ENCODE measurements at places on chromosomes 5 and 9.
A peak's percentile ranks its signal among the peaks of the same experiment; 100 is the strongest.

- no peak for ATAC-seq
These were observed 25.0 kb upstream of the ERMP1 start for GRCh38 chr9:5857928-5858327.

DNA sequence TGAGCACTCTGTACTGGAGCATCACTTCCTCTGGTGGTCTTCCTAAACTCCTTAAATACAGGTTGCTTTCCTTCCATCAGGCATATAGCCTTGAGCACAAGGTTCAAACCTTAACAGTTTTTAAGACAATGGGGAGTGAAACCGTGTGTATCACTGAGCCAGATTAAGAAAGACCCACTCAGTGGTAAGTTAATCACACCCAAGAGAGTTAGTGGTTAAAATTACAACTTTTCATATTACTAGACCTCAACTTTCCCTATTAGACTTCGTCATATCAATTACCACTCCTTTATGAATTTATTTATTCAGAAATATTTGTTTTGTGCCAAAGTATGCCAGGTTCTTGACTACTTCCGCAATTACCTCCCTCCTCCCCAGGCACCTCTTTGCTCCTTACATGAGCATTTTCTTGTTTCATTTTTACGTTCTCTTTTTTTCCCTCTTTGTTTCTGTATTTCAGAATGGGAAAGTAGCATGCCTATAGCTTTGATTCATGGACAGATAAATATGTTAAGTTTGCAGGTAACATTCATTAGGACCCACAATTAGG is 351.0 kb downstream of the KIAA0825 start:
- no peak for ATAC-seq

DNA sequence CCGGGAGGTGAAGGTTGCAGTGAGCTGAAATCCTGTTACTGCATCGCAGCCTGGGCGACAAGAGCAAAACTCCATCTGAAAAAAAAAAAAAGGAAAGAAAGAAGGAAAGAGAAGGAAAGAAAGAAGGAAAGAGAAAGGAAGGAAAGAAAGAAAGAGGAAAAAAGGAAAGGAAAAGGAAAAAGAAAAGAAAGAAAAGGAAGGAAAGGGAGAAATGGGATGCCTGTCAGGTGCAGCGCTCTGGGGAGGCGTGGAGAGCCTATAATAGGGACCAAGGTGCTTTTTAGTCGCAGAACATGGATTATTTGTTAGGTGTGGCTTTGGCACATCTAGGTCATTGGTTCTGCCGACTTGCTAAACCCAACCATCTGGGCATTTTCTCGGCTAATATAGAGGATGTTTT is 17.9 kb downstream of the EXOSC2 start:
- no peak for ATAC-seq

DNA sequence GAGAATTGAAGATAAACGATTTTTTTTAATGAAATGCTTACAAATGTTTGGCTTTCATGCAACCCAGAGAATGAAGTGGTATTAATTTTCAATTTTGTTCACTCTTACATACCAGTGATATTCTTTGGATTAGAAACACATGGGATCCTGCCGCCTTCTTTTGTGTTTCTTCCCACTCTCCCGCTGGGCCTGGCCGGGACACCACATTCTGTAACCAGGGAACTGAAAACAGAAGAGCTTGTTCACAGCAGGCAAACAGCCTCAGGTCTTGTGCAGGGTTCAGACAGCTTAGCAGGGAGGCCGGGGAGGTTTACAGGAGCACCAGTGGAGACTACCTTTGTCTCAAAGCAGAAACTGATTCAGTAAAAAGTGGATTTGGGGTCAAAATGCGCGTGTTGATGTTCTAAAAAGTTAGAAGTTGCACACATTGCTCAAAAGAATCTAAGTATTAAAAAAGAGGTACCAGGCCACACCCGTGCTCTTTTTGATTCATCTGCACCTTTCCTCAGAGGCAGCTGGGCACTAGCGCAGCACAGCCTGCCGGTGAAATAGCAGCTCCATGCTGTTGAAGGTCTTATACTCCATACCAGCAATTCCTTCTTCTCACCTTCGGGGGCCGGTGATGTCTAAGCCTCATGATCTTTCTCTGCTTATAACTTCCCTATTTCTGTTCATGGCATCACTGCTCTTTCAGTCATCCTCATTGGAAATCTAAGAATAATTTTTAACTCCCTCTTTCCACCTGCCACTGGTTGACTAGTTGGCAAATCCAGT is 67.1 kb downstream of the GRAMD2B start:
- peak; percentile 89 for ATAC-seq

GRCh38 chr5:89988998-89989655 is 420.4 kb downstream of the CETN3 start:
- no peak for ATAC-seq

GRCh38 chr5:181099602-181100086 is 31.3 kb downstream of the OR2V1 start:
- no peak for ATAC-seq

DNA sequence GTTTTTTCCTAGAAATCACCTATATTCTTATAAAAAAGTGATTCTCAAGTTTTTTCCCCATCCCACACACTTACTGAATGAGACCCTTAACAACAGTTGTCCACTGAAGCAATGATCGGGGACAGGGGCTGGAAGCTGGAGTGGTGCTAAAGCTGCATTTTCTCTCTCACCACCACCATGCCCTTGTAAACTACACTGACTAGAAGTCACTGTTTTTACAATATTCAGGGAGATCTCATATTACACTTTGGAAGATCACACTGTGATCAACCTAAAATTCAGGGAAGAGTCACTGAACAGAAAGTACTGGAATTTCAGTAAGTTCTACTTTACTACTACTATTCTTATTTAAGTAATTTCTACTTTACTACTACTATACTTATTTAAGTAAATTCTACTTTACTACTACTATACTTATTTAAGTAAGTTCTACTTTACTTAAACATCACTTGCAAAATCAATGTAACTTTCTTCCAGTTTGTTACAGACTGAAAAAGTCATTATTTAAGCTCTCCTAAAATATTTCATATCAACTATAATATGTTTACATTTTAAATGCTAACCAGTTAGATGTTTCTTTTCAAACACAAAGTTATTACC is 164.3 kb downstream of the AGTPBP1 start:
- ATAC-seq: peak; percentile 30

GRCh38 chr5:59489551-59489950 is 404.0 kb downstream of the PDE4D start:
- no peak for ATAC-seq

- no peak for ATAC-seq
These were observed 88.6 kb downstream of the ANKRD31 start for GRCh38 chr5:75148051-75148450.

DNA sequence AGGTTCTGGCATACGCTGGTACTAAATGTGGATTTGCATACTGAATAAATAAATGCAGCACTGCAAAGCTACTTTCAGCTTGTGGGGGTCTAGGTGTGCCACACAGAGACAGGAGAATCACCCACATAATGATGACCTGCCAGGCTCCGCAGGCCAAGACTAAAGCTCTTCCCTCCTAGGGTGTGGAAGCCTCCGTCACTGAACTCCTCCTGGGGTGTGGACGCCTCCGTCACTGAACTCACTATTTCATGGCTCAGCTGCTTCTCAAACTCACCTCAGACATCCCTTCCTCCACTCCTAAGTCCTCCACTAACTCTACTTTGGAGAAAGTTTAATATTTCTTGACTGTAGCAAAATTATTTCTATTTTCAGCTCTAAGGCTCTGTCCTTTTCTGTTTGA is 65.3 kb upstream of the GOLPH3 start:
- no peak for ATAC-seq

- ATAC-seq: no peak
These were observed 61.0 kb upstream of the SMIM23 start for GRCh38 chr5:171724468-171725204.

DNA sequence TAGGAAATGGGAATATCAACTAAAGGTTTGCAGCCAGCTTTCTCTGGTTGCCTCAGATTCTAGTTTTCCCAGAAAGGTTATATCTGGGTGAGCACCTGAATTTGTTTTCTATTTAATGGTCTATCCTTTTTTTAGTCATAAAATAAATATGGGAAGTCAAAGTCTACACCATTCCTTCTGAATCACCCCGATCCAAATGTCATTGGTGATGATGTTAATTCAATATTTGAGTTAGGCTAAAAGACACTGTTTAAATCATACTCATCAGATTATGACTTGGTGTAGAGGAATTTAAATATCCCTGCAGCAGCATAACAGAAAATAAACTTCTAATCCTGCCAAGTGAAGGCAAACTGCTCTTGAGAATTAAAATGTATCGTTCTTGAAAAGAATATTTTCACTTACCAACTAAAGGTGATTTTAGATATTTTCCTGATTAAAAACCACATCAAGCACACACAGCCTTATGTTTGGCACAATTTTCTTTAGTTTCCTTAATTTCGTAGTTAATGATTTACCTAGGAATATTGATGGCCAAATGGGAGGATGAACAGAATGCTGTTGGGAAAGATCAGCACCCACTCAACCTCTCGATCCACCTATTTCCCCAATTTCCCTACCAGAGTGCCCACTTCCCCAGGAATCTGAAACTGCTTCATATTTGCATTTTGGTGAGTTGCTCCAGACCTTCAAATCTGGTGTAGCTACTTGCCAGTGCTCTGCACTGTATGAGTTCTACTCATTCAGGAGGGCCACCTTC is 103.1 kb upstream of the TSLP start:
- ATAC-seq: no peak

DNA sequence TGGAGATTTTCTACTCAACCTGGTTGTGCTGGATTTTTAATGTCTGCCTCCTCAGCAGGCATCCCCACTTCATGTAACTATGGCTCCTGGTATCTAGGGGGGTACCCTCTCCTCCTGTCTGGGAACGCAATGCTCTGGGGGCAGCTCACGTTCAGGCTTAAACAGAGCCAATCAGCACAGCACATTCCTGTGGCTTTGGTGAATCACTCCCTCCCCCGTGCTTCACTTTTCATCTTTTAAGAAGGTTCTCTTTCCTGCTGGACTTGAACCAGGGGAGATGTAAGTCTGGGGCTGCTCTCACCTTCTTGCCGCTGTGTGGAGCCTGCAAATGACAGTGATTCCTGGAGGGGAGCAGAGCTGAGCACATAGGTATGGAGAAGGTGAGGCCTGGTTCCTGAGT is 101.2 kb downstream of the MSX2 start:
- no peak for ATAC-seq

DNA sequence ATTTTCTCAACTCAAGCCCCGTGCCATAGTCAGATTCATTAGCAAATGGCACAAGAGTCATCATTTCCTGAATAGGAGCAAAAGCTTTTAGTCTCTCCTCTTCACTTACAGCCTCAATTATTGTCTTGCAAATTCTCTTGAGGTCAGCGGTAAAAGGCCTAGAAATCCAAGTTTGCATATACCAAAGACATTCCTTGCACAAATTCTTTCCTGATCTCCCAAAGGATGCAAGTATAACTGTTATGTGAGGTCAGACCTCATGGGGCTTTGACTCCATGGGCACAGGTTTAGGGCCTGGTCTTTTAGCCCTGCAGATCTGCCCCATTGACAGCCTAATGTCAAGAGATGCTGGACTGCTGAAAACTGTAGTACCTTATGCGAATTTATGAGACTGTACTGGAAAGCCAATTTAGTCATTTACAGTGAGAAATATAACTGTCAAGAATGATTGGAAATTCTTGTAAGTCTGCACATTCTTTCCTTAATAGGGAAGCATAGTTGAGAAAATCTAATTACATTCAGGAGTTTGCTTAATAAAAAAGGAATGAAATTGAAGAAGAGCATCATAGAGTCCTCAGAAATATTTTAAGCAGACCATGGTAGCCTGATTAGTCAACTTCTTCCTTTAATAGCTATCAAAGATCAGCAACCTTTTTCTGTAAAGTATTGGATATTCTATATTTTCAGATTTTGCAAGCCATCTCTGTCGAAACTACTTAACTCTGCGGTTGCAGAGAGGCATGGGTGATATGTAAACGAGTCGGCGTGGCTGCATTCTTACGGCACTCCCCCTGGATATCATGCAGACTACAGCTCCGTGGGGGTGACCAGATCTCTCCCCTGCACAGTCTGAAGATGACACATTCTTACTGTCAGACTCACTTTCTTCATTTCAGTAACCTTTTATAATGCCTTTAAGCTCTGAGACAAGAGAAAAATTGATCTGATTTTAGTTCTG is 45.2 kb downstream of the GCNT4 start:
- ATAC-seq: peak; percentile 24

- ATAC-seq: no peak
These were observed 169.7 kb upstream of the CDH9 start for GRCh38 chr5:27208051-27208450.

GRCh38 chr9:82668689-82669199 is 394.2 kb downstream of the RASEF start:
- ATAC-seq: no peak

- ATAC-seq: no peak
These were observed 4.2 kb upstream of the PFN3 start for GRCh38 chr5:177404641-177405179.

DNA sequence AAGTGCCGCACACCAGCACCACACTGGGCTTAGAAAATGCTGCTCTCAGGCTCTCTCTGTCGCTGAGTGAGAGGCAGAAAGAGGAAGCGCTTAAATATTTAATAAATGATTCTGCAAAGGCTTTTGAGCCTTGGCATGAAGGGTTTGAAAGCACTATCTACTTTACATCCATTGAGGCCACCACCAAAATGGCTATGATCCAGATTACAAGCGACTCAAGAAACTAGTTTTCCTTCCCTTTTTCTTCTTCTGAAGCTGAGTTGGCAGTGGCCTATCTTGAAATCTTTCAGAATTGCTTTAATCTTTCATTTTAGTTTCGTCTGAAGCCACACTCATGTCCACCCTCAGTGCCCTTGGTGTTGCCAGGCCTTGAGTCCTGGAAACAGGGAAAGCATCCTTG is 59.5 kb downstream of the EBF1 start:
- no peak for ATAC-seq

DNA sequence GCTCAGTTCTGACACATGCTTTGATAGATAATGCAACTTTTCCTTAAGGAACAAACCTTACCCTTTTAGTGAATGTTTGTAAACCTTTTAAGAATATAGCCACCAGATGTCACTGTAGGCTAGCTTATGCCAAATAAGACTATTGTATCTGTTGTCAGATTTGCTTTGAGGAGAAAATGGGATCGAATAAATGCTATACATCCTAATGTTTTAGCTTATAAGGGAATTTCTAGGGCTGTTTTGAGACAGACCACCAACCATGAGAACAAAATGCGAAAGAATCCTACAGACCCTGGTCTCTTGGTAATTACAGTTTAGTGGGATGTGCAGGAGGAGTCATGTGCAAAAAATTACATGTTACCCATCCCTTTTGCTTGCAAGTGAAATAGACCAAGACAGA is 127.6 kb upstream of the NMUR2 start:
- ATAC-seq: peak; percentile 87

- no peak for ATAC-seq
These were observed 34.8 kb downstream of the NADK2 start for GRCh38 chr5:36206913-36207312.

DNA sequence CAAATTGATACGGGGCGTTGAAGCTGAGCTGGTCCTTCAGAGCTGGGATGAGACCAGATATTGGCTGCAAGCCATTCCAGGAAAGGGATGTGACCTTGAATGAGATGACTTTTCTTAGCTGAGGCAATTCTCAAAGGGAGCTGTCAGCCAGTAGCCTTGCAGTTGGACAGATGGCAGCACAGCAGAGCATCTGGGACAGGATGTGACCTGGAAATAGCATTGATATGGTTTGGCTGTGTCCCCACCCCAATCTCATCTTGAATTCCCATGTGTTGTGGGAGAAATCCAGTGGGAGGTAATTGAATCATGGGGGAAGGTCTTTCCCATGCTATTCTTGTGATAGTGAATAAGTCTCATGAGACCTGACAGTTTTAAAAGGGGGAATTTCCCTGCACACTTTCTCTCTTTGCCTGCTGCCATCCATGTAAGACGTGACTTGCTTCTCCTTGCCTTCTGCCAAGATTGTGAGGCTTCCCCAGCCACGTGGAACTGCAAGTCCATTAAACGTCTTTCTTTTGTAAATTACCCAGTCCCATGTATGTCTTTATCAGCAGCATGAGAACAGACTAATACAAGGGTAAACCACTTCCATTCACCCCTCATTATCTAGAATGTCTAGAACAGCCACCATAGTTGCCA is 19.8 kb upstream of the MTX3 start:
- no peak for ATAC-seq

Data from SK-N-SH treated with all-trans-retinoic acid at 6 μM for 48 hours (cell line).